Heart left ventricle (tissue), 16 donors: ENCODE measurements at places on chromosomes 16 and 17.

DNA sequence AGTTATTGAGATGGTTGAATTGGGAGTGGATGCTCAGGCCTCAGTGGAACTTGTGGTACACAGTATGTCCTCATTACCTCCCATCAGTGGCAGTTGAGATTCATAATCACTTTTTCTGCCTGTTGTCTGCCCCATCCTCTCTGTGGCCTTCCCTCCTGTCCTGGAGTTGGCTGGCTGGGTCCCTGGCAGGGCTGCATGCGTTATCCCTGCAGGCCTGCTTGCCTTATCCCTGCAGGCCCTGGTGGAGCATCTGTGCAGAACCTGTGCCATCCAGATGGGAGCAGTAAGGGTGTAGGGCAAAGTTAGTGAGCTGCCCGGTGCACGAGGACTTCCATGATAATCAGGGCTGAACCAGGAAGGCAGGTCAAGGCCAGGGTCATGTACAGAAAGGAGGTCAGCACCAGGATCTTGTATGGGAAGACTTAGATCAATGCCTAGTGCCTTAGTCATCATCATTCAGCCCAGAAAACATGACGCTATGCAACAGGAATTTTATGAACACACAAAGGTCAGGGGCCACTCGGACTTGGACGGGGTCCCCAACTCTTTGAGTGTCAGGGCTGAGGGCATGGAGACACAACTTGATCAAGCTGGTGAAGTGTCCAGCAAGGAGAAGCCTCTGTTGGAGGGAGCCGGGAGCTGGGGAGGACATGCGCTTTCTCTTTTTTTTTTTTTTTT, 47.2 kb downstream of the ABCC1 start:
- no peak overlapping the region for H3K4me3 ChIP-seq
- H3K27ac ChIP-seq: no peak overlapping the region
- DNase-seq: no peak
- H3K36me3 ChIP-seq: no peaks in the 10 kb centered on the region
- H3K27me3 ChIP-seq: no peaks in the 10 kb centered on the region

GRCh38 chr17:80364091-80364691, 50.8 kb upstream of the ENDOV start:
- H3K4me3 ChIP-seq: no peak overlapping the region
- no peak for DNase-seq
- H3K4me1 ChIP-seq: no peaks in the 10 kb centered on the region
- H3K27me3 ChIP-seq: no peaks in the 10 kb centered on the region
- H3K36me3 ChIP-seq: peaks cover 30% of the 10 kb centered on the region

GRCh38 chr17:9239793-9240658, 218.7 kb downstream of the NTN1 start:
- peak overlapping the region; percentile 66 for H3K4me3 ChIP-seq
- H3K36me3 ChIP-seq: no peaks in the 10 kb centered on the region
- peak overlapping the region; percentile 99 for H3K27ac ChIP-seq
- H3K4me1 ChIP-seq: peaks cover 46% of the 10 kb centered on the region
- peak; percentile 86 for DNase-seq
- H3K27me3 ChIP-seq: no peaks in the 10 kb centered on the region

GRCh38 chr16:19607616-19608280, 52.2 kb downstream of the VPS35L start:
- H3K4me1 ChIP-seq: peaks cover 5% of the 10 kb centered on the region
- no peaks in the 10 kb centered on the region for H3K27me3 ChIP-seq
- H3K27ac ChIP-seq: no peak overlapping the region

DNA sequence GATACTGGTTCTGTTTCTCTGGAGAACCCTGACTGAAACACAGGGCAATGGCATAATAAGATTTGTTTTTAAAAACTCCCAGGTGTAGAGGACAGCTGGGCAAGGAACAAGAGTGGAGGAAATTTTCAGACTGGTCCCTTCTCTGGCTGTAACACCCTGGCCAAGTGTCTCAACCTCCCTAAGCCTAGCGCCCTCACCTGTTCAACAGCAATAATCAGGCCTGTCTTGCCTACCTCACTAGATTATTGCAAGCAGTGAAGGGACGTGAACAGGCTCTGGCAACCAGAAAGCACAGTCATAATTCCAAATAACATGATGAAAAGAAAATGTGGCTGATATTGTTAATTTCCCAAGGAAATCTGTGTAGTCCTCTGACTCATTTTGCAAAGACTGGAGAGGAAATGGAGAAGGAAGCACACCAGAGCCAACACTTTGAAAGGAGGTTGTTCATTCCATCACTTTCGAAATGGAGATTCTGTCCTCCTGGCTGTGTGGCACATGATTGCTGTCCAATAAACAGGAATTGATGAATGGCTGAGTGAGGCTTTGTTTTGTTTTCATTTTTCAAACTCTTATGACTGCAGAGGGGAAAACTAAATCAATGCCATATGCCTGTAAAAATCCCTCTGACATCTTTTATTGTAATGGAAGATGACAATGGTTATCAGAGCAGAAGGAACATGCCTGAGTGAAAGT, 87.5 kb upstream of the HLF start:
- H3K4me1 ChIP-seq: no peaks in the 10 kb centered on the region
- no peak overlapping the region for H3K4me3 ChIP-seq
- DNase-seq: no peak
- no peaks in the 10 kb centered on the region for H3K27me3 ChIP-seq
